ENCODE measurements at places on chromosomes 6 and 20.

DNA sequence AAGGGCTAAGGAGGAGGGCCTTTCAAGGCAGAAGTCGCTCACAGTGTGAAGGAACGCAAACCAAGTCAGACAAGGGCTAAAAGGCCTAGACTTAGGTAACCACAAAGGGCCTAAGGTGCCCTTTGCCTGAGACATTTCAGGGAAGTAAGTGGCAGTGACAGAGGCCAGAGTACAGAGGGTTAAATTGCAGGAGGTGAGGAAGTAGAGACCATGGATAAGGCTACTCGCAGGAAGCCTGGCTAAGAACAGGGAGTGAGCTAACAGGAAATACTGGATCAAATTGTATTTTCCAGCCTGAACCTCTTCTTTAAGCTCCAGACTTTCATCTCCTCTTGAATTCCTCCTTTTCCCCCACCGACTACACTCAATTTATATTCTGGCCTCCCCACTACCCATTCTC, 16.6 kb downstream of the ZHX3 start:
- DNase-seq, result no peak

DNA sequence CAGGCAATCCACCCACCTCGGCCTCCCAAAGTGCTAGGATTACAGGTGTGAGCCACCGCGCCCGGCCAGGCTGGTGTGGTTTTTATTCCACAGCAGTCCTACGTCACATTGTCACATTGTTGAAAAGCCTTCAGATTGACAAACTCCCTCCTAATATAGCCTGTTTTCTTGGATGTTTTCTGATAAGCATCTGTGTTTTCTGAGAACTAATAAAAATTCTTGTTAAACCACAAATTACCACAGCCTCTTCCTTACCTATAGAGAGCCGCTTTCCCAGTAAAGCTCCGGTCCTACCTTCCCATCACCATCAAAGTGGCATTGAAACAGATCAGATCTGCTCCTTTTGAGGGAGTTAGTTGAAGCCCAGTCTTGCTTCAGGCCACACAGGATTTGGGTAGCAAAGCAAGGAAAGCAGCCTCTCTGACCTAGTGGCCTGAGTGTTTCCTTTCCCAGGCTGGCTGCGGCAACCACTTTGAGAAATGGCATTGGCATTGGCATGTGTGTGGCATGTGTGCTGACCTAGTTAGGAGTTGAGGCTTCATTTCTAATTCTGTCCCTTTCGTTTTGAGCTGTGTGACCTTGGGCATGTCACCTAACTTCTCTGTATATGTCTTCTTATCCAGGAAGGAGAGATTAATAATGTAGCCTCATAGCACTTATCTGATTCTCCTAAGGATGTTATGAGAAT, 1.7 kb upstream of the PKIG start:
- no peak for DNase-seq

DNA sequence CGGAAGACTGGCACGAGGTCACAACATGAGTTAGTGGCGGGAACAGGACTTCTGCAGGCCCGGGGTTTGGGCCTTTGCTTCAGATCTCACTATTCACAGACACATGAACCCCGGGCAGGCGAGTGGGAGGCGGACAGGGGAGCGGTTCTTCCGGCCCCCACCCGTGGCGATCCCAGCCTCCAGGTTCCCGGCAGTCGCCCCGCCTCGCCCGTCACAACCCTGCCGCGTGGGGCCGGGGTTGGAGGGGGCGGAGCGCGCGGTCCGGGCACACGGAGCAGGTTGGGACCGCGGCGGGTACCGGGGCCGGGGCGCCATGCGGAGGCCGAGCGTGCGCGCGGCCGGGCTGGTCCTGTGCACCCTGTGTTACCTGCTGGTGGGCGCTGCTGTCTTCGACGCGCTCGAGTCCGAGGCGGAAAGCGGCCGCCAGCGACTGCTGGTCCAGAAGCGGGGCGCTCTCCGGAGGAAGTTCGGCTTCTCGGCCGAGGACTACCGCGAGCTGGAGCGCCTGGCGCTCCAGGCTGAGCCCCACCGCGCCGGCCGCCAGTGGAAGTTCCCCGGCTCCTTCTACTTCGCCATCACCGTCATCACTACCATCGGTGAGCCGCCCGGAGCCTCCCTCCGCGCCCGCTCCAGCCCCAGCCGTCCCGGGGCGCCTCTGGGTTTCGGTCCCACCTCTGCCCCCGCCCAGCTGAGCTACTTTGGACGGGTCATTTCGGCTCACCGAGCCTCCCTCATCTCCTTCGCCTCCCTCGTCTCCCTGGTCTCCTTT, at the start of gene KCNK15:
KCNK15 (plus strand) TSS at position 268 of the 769 bp plus-strand sequence; CDS start at position 314, 46 bp downstream.
- no peak for DNase-seq

GRCh38 chr20:37615340-37616109, 78.3 kb upstream of the CTNNBL1 start:
- peak; percentile 80 for DNase-seq

DNA sequence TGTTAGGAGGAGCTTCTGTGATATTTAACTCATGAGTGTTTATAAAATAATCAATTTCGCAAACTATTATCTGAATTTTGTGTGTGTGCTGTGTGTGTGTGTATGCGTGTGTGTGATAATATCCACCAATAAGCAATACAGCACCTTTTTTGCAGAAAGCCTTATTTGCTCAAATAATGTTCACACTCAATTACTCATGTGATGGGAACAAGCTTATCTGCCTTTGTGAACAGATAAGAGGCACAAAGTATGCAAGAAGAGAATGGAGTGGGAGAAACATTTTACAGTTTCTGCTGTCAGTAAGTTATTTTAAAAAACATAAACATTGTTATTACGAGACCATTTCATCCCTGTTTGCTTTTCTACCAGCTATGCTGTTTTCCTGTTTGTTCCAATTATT, 36.7 kb upstream of the PTPRK start:
- no peak for DNase-seq

- no peak for DNase-seq
Measured at GRCh38 chr6:140178935-140179334, 804.5 kb upstream of the CITED2 start.

DNA sequence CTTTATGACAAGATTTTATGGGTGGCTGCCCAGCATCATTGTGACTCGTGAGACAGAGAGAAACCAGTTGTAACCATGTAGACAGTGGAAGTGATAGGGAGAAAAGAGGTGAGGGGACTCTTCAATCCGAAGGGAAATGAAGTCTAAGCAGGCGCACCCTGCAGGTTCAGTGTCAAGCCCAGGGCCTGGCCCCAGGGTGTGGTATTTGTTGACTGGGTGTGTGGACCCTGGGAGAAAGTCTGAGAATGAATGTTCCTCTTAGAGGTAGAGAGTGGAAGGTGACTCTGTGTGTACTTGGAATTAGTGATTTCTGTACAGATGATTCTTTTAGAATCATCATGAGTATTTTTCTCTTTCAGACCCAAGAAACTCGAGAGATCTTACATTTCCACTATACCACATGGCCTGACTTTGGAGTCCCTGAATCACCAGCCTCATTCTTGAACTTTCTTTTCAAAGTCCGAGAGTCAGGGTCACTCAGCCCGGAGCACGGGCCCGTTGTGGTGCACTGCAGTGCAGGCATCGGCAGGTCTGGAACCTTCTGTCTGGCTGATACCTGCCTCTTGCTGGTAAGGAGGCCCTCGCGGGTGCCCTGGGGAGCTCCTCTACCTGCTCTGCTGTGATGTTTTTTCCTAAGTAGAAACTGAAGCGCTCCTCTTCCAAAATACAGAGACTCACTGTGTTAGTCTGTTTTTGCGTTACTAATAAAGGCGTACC, 68.0 kb downstream of the PTPN1 start:
- no peak for DNase-seq

DNA sequence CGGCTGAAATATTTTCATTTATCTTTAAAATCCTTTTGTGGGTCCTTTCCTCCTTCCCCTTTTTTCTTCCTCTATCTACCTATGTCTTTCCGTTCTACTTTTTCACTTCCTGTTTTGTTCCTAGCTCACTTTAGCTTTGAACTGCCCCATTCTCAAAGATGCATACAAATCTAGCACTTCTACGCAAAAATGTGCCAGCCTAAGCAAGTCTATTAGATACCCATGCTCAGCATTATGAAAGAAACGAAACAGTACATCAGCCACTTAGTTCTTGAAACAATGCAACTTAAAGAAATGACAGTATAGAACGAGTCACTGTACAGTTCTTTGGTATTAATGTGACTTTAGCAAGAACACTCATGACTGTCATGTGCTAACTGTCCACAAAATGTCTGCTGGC, 47.3 kb upstream of the MARCKS start:
- no peak for DNase-seq

- peak; percentile 26 for DNase-seq
Measured at GRCh38 chr6:133833949-133834359, 55.0 kb upstream of the TCF21 start.

- no peak for DNase-seq
Measured at GRCh38 chr6:150403458-150404246, 34.8 kb downstream of the IYD start.

- DNase-seq, result no peak
Measured at GRCh38 chr20:58707770-58708169, 15.2 kb downstream of the NPEPL1 start.

DNA sequence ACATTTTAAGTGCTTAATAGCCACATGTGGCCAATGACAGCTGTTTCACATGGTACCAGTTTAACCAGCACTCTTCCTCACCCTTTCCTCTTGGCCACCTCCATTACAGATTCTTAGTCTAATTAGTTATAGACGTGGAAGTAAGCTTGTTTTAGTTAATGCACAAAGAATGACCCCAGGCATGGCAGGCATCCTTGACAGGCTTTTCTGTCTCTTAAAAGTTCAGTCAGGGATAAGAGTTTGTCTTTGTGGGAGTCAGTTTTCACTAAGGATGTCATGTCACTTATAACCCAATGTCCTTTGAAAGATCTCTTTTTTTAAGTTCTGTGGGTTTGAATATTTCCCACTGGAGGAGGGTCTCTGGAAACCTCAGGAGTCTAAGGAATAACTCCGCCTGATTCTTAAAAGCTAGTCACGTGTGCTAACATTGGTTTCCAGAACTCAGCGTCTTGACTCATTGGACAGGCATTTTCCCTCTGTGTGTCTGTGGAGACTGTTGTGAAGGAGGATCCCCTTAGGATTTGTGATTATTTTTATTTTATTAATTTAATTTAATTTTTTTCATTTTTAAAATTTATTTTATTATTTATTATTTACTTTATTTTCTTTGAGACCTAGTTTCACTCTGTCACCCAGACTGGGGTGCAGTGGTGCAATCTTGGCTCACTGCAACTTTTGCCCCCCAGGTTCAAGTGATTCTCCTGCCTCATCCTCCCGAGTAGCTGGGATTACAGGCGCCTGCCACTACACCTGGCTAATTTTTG, 171.4 kb downstream of the ZFAND3 start:
- DNase-seq, result no peak

- no peak for DNase-seq
Measured at GRCh38 chr6:134315974-134316441, 1.9 kb downstream of the SGK1 start.

- no peak for DNase-seq
Measured at GRCh38 chr20:21182832-21183563, 57.1 kb downstream of the KIZ start.

- DNase-seq, result no peak
Measured at GRCh38 chr6:117463762-117464665, 18.5 kb upstream of the DCBLD1 start.

DNA sequence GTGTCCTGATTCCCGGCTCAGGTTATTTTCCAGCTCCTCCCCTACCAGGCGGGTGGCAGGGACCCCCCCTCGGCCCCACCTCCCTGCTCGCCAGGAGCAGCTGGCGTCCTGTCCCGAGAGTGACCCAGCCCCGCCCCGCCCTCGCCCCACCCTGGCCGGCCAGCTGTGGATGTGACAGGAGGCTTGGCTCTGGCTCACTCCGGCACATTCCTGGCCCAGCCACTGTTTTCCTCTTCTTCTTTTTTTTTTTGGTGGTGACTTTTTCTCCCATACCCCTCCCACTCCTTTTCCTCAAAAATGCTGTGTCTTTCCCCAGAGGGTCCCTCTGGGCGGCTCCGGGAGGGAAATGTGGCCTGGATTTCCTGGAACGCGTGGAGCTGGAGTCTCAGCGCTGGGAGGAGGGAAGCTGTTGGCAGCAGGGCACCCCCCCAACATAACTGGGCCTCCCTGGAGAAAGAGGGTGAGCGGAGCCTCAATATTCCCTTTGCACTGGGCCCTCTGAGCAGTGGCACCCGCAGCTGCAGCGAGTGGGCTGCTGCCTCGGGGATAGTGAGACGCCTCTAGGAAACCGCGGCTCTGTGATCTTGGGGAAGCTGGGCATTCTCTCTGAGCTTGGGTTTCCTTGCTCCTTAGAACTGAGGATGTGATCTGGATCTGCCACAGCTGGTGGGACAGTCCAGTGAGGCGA, 28.3 kb upstream of the CSNK2A1 start:
- no peak for DNase-seq

- DNase-seq, result peak; percentile 43
Measured at GRCh38 chr6:49556429-49556837, 6.0 kb downstream of the C6orf141 start.

DNA sequence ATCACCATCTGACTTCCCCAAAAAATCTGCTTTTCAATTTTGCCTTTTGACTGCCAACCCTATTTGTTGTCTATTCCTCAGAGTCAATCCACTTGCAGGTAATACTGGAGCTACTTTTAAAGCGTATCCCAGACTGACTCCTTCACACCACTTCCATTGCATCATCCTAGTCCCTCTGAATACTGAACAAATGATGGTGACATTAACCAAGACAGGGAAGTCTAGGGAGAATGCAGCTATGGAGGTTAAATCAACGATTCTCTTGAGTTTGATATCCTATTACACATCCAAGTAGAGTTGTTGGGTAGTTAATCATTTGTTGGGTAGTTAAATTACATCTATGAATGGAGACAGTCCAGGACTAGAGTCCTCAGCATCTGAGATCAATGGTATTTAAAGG, 2.0 kb downstream of the OGFRL1 start:
- no peak for DNase-seq

DNA sequence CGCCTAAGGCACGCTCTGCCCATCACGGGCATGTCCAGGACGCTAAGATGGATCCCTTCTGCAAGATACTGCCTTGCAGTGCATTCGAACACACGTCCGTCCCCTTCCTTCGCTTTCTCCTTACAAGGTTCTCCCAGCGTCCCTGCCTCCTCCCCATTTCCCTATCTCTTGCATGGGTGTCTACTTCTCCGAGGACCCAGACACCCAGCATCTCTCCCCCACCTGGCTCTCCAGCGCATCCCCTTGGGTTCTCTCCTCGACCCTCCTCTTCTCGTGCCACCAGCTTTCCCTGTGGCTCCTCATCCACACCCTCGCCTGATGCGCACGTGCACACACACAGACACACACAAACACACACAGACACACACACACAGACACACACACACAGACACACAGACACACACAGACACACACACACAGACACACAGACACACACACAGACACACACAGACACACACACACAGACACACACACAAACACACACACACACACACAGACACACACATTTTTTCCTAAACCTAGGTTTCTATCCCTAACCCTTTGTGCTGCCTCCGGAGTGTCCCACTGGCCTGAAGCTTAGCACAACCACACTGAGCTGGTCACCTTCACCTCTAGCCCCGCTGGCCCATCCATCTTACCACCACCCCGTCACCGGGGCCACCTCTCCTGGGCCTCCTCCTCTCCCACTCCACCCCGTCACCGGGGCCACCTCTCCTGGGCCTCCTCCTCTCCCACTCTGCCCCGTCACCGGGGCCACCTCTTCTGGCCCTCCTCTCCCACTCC, 31.9 kb downstream of the ANKRD60 start:
- DNase-seq, result no peak

GRCh38 chr6:15279047-15279661, 33.3 kb downstream of the JARID2 start:
- no peak for DNase-seq

GRCh38 chr6:11952316-11952715, 59.8 kb upstream of the HIVEP1 start:
- DNase-seq, result no peak

Measured in NCI-H1105 (cell line).